Activated CD8-positive, alpha-beta memory T cell treated with anti-CD3 and anti-CD28 coated beads for 1 hour (primary cell): ENCODE measurements at places on chromosomes 6 and 20.

GRCh38 chr20:52937591-52938100 is 34.5 kb upstream of the TSHZ2 start:
- no peak for DNase-seq

DNA sequence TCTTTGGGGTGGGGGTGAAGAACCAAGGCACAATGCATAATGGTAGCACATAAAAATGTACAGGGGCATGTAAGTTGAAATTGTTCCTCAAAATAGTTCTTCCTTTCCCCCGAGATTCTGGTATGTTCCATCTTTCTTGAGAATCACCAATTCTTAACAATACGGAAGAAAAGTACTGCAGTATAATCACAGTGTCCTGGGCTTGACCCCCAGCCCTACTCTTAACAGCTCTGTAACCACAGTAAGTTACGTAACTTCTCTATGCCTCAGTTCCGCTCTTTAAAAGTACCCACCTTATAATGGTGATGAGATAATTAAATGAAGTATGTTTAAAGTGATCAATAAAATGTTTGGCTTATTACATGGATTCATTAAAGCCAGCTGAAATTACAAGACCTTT is 104.5 kb downstream of the SMLR1 start:
- no peak for DNase-seq

DNA sequence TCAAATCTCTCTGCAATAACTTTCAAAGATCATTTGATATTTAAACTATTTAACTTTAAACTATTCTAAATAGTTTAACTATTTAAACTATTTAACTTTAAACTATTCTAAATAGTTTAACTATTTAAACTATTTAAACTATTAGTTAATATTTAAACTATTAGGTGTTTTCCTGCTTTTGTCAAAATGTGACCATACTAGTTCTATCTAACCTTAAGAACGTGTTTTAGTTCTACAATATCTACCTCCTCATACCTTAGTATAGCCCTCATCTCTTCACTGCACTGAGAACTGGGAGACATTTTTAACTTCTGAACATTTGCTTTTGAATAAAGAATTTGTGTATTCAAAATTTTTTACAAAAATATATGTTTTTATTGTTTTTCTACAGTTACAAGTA is 429.1 kb downstream of the ADGRB3 start:
- DNase-seq: no peak

- peak; percentile 40 for DNase-seq
These were observed 771 bp downstream of the ARFRP1 start for GRCh38 chr20:63706852-63707557.

DNA sequence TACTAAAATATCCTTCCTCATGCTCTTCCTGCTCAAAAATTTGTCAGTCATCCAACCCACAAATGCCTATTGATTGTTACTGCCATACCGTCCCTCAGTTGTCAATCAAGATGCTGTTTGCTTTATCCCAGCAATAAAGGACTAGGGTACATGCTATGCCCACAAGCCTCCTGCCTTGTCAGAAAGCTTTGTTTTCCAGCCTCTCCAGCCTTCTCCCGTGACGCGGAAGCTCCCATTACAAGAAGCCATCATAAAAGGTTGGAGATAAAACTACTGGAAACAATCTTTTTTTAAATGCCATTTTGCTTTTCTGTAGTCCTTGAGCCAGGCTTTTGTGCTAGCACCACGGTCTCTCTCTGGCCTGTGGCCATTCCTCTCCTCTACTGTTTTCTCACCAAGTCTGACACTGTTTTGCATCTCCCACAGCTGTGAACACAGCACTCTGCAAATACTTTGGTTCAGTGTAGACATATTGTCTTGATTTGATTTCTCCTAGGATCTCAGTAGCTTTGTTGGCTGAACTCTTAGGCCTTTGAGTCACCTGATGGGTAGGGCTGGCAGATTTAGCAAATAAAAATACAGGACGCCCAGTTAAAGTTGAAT is 495.7 kb upstream of the JARID2 start:
- no peak for DNase-seq

GRCh38 chr6:2038092-2038491 is 207.3 kb downstream of the GMDS start:
- no peak for DNase-seq
